Stimulated activated CD4-positive, alpha-beta T cell treated with anti-CD3 and anti-CD28 coated beads, TNF-alpha, amount 100 ng/mL, for 24 hours (primary cell): ENCODE measurements at places on chromosomes 13 and 19.

- no peak for DNase-seq
Measured at GRCh38 chr19:35565016-35565856, 1.8 kb upstream of the ATP4A start.

- DNase-seq: no peak
Measured at GRCh38 chr13:31051999-31052398, 109.7 kb downstream of the HSPH1 start.

DNA sequence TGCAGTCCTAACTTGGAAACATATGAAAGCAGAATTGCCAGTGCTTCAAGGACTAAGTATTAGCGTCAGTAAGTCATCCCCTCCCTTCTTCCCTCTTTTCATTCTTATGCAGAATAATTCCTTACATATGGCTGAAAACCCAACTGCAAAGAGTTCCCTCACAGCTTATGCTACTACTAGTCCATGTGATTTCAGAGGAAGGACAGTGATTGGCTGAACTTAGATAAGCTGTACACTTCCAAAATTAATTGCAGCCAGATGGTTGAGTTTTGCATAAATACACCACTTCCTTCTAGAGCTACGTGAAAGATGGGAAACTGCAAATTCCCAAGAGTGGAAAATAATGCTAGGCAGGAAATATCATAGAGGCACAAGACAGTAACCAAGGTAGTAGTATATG lies 730.4 kb downstream of the OLFM4 start:
- DNase-seq: no peak

- no peak for DNase-seq
Measured at GRCh38 chr19:32471095-32471494, 65.5 kb downstream of the DPY19L3 start.

GRCh38 chr19:50490991-50491472 lies 14.4 kb upstream of the GARIN5A start:
- no peak for DNase-seq

GRCh38 chr13:49869519-49869918 lies 66.6 kb downstream of the SPRYD7 start:
- DNase-seq: no peak

GRCh38 chr13:110500341-110500740 lies 61.2 kb downstream of the RAB20 start:
- no peak for DNase-seq

DNA sequence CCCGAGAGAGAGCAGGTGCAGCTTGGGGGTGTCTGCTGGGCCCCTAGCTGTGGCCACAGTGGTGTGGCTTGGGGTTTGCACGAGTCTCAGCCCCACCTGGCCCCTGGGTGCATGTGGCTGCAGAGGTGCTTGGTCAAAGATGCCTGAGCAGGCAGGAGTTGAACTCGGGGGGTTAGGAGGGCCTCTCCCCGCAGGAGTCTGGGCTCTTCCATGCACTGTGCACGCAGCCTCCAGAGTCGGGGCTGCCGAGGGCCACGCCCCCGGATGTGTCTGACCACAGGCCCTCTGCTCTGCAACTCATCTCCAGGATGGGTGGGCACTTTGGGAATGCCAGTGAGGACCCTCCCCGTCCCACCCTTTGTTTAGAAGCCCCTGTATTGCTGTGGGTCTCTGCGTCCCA lies 91.5 kb upstream of the MCF2L start:
- DNase-seq: no peak

- peak; percentile 81 for DNase-seq
Measured at GRCh38 chr19:38617764-38618589, at the start of gene MAP4K1. Gene MAP4K1 (minus strand): TSS chr19:38617953. CDS start chr19:38617895, 58 bp downstream.

DNA sequence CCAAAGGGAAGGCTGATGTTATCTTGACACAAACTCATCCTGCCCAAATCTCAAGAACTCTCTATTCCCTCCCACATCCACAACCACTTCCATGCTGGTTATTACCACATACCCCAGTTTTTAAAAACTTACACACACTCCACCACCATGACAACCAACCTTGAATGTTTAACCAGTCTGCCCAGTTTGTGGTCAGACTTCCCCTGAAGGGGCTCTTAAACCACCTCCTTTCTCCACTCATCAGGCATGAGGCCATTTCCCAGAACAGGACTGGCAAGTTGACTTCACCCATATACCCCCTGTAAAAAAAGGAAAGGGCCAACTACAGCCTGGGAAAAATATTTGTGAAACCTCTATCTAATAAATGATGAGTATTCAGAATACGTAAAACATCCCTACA lies 12.4 kb upstream of the ZSCAN4 start:
- DNase-seq: no peak

GRCh38 chr13:99367106-99367616 lies 60.0 kb upstream of the GPR183 start:
- DNase-seq: no peak

DNA sequence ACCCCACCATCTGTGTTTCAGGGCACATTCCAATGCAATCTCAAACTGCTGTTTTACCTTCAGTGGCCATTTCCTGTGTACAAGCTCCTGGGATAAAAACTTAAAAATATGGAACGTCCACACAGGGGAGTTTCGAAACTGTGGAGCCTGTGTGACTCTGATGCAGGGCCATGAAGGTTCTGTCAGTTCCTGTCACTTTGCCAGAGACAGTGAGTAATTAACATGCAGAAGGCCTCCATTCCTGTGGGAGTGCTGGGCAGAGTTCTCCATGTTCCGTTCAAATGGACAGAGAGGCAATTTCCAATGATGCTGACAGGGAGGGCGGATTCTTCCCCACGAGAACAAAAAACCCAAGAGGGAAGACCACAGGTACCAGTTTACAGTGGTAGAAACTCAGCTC lies 24.4 kb downstream of the WDR88 start:
- no peak for DNase-seq

- no peak for DNase-seq
Measured at GRCh38 chr13:42048342-42048683, at the start of gene DGKH. Gene DGKH (plus strand): TSS chr13:42048648. CDS start chr13:42048774, 126 bp downstream.

GRCh38 chr13:52852444-52852843 lies 4.0 kb upstream of the PCDH8 start:
- no peak for DNase-seq

GRCh38 chr13:57353831-57354230 lies 186.8 kb downstream of the PRR20E start:
- DNase-seq: no peak

DNA sequence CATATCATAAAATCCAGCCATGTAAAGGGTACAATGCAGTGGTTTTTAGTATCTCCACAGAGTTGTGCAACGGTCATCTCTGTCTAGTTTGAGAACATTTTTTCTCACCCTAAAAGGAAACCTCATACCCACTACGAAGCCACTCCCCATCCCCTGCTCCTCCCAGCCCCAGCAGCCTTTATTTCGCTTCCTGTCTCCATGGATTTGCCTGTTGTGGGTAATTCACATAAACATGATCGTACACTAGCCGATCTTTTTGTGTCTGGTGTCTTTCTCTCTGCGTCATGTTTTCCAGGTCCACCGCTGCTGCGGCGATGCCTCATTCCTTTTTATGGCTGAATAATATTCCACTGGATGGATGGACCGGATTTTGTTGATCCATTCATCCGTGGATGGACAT lies 28.6 kb downstream of the BICRA start:
- DNase-seq: no peak

DNA sequence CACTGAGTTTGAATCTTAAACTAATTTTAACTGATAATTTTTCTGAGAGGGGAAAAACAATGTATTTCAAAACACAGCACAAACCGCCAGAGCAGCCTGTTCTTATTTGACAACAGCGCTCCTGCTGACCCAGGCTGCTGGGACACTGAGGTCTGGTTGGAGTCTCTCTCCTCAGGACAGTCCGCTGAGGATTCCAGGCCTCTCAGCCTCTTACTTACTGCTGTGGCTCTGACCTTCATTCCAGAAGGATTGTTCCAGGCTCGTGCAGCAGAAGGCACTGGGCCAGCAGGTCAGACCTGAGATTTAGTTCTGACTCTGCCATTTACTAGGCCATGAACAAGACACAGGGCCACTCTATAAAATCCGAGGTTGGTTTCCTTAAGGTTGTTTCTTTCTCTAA lies 393.6 kb downstream of the TDRD3 start:
- no peak for DNase-seq
